Nephron progenitor cell (in vitro differentiated cells): ENCODE measurements at places on chromosomes 6 and 20.
A peak's percentile ranks its signal among the peaks of the same experiment; 100 is the strongest.

- no peak for DNase-seq
Observed at GRCh38 chr6:79307321-79308036, 73.0 kb upstream of the HMGN3 start.

- DNase-seq: no peak
Observed at GRCh38 chr6:37766717-37767116, 52.8 kb upstream of the ZFAND3 start.

DNA sequence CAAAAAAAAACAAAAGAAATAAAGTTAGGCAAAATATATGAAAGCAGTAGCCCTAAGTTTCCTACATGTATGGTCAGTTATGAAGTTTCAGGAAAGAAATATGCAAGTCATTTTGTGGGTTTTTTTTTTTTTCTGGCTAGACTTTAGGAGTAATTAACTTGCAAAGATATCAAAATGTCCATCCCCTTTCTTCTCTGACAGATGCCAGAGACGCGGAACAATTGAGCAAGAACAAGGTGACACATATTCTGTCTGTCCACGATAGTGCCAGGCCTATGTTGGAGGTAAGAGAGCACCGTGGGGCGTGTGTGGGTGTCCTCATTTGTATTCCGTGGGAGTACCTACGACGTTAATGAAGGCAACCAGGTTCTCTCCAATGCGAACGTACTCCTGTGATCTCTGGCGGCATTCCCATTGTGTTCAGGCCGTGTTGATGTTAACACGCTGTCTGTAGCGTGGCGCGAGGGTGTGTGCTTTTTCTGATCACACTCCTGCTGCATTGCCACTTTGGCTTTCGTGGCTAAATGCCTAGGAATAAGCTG, 19.5 kb downstream of the DUSP22 start:
- no peak for DNase-seq

GRCh38 chr20:24703284-24703610, 233.8 kb downstream of the SYNDIG1 start:
- no peak for DNase-seq

- DNase-seq: no peak
Observed at GRCh38 chr20:47412083-47412482, 55.6 kb upstream of the ZMYND8 start.

DNA sequence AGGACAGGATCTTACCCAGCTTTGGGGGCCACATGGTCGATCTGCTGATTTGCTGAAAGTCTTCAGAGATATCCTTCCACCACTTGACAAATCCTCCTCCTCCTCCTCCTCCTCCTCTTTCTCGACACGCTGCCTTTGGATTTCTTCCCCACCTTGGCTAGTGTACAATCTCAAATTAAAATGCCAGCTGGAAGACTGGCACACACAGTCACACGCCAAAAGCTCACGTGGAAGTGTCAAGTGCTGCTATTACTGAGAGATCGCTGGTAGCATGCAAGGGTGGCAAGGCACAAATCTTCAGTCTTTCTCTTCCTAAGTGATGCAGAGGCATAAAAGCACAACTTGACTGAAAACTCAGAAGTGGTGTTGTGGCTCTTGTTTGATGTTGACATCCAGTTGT, 35.3 kb downstream of the GPR6 start:
- no peak for DNase-seq

DNA sequence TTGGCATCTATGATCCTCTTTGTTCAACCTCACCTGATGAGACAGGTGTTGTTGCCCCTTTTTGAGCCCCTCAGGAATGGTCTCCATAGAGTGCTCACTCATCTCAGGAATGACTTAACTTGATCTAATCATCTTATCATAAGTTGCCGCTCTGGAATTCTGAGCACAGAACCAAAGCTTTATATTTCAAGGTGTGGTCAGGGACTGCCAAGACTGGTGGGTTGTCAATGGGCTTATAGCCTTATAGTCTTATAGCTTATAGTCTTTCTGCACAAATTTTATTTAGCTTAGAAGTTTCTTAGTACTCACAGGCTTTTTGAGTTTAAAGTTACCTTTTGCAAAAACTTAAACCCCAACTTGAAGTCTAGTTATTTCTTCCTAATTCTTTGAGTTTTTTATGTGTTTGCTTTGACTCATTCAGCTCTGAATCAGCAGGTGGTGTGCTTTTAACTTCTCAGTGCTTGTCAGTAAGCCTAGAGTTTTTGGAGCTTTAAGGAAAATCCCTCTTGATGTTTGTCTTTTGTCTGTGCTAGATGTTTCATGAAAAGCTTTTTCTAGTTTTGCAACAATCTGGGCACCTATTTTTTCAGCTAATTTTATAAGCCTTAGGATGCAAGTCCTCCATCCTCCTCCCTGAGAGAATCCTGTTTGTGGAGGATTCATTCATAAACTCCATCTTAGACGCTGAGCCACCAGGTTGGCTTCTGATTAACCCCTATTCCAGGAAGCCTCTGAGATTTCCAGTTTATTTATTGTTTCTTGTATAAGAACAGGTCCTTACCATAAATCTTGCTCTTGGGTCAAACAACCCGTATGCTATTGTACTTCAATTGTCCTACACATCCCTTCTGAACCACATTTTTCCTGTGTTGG, 72.3 kb upstream of the SSTR4 start:
- no peak for DNase-seq

DNA sequence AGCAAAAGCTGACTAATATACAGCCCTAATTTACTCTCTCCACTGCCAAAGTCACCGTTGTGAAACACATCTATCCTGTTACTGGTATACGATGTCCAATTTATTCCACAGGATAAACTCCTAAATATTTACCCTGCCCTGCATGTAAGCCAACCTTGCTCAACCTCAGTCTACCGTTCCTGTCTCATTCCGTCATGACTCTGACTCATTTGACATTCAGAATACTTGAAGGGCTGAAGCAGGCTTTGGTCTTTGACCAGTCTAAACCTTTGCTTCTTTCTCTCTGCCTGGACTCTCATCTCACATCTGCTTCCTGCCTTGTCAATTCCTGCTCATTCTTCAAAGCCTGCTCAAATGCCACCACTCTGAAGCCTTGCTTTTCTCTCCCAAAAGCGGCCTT, 157.5 kb downstream of the SCP2D1 start:
- DNase-seq: no peak

DNA sequence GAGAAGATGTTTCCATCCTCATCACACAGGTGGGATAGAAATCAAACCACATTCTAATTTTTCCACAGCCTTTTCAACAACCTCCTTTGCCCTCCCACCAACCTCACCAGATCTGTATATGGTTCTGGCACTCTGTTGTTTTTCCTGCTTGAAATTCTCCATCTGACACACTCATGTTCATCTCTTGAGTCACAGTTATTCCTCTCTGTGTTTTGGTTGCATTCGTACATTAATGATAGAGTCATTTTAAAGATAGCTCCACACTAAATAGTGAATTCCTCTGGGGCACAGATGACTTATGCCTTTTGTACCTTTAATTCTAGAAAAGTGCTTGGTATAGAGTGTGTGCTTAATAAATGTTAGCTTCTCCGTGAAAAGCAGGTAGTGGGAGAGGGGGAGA, 1.4 kb upstream of the GCLC start:
- DNase-seq: no peak

- DNase-seq: no peak
Observed at GRCh38 chr6:64023693-64024092, 388.1 kb downstream of the PHF3 start.

DNA sequence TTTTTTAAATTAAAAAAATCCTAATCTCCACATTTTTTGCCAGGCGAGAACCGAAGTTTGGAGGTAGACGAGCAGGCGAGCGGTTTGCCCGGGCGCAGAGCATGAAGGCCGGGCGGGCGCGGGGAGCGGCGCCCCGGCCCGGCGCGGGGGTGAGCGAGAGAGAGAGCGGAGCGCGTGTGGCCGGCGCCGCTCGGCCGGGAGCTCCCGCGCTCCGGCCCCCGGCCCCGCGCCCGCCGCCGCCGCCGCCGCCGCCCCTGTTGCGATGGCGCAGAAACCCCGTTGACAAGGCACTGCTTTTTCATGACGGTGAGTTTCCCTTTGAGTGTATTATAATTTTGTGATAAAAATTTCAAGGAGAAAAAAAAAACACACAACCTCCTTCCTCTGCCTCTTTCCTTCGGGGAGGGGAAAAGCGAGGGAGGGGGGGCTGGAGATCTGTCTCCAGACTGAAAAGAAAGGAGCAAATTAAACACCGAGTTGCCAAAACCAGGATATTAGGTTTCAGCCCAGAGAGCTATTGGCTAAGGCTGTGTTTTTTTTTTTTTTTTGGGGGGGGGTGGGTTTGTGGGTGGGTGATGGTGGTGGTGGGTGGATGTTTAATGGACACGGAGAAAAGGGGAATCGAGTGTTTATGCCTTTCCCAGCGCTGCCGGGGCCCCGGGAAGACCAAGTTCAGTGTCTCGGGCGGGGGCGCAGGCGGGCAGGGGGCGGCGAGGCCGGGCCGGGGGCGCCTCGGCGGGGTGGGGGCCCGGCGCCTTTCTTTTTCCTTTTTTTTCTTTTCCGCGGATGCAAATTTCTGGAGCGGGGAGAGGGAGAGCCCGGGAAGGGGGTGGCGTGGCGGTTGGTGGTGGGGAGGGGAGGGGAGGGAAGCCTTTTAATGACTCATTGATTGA, at the start of gene BICRAL:
TSS of gene BICRAL (plus strand) at position 257 of the 893 bp plus-strand sequence. CDS start 39,971 bp downstream, outside the sequence.
- DNase-seq: peak; percentile 84

DNA sequence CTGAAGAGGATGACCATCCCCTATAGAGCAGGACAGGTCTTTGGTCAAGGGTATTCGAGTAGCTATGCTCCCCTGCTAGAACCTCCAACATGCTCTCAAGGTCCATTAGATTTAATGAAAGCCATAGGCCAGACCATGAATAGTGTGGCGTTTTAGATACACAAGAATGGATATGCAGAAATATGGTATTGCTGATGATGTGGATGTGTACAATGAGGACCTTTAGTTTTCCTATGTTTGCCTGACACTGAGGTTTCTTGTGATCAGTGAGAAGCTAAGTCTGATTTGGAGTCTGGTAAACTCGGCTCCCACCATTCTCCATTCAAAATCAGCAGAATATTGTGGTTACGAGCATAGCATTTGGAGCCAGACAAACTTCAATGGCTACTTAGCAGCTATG, 125.6 kb downstream of the TSHZ2 start:
- DNase-seq: no peak

- no peak for DNase-seq
Observed at GRCh38 chr6:32164295-32164694, at the start of gene EGFL8. Gene EGFL8 (plus strand): TSS chr6:32164595. CDS start chr6:32166166, 1,571 bp downstream.

- no peak for DNase-seq
Observed at GRCh38 chr6:77324866-77325265, 138.4 kb downstream of the HTR1B start.

GRCh38 chr20:58647796-58648501, 3.1 kb upstream of the STX16 start:
- no peak for DNase-seq

- no peak for DNase-seq
Observed at GRCh38 chr6:123062670-123063069, 66.6 kb downstream of the CLVS2 start.

- no peak for DNase-seq
Observed at GRCh38 chr6:138030872-138031271, 76.3 kb downstream of the PERP start.

DNA sequence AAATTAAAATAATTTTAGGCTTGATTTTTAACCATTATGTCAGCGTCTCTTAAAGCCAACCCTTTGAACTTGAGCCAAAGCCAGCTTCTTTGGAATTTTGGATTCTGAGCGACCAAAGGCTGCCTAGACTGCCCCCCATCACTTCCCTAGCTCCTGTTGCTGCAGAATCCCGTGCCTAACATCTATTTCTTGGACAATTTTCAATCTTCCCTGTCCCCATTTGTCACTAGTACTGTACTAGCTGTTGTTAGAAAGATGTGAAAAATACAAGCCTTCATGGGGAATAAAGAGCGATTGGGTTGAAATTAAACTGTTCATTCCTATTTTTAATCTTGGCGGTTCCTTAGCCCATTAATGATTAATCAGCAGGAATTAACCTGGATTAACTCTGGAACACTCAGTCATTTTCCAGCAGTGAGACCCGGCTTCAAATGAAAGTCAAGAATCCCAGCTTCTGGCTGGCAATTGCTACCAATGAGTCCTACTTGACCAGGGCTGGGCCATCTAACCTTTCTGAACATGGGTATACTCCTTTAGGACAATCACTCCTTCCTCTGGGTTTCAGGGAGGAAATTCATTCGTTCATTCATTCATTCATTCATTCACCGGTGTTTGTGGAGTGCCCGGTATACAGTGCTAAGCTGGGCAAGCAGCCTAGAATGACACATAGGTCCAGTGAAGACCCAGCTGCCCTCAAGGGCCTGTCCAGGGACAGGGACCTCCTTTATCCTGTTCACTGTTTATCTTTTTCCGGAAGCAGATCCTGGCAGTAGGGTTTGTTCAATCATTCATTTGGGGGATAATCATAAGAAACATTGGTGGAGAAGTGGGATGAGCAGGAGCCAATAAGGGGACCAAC, 1.4 kb upstream of the RRBP1 start:
- DNase-seq: no peak

DNA sequence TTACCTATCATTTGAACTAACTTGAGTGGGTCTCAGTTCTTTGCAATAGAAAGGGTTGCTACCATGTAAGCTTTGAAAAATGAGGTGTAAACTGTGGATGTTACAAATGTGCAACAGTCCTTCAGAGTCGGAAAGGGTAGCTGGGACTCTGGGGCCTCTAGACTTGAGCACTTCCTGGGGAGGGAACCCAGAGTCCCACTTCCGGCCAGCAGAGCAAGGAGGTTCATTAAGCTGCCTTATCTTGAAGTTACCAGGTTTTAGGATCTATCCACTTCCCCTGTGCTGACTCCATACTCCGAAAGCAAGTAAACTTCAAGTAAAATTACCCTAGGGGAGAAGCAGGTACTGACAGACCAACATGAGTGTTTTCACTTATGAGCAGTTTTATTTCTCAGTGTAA, 9.4 kb downstream of the TRIM10 start:
- no peak for DNase-seq

DNA sequence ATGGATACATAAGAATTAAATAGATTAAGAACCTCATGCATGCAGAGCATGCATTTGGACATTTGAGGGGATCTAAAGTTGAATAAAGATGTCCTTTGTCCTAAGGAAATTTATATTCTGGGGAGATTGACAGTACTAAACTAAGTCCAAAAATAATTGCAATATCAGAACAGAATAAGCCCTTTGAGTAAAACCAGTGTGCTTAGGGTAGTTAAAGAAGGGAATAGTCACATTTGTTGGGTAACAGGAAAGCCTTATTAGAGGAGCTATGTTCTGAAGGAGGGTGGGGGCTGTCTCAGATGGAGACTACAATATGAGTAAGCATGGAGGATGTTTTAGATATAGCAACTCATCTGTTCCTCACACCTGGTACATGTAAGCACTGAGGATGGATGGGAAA, 35.8 kb downstream of the CDC5L start:
- DNase-seq: no peak

GRCh38 chr6:101401792-101402621, 8.5 kb downstream of the GRIK2 start:
- peak; percentile 80 for DNase-seq

- no peak for DNase-seq
Observed at GRCh38 chr6:39251406-39251805, 22.1 kb upstream of the KCNK5 start.
